Activated T-helper 17 cell treated with anti-CD3 and anti-CD28 coated beads, Interleukin-2, amount 50 U/mL, for 72 hours (primary cell): ENCODE measurements at places on chromosomes 12 and 14.
A peak's percentile ranks its signal among the peaks of the same experiment; 100 is the strongest.

- no peak for ATAC-seq
Measured at GRCh38 chr14:83566567-83566966, 1963.4 kb upstream of the FLRT2 start.

DNA sequence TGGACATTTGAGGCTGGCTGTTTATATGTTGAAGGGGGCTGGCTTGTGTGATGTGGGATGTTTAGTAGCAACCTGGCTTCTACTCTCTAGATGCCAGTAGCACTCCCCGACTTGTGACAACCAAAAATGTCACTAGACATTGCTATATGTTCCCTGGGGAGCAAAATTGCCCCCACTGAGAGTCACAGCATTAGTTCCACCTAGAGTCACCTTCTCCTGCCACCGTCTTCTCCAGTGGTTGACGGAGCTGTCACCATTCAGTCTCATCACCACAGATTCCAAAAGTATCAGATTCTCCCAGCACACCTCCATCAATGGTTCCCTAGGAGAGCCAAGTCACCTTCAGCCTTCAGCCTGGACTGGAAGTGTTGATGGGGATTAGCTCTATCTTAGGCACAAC, 7.8 kb upstream of the KRT76 start:
- no peak for ATAC-seq

- ATAC-seq, result no peak
Measured at GRCh38 chr14:20522332-20522731, 17.0 kb downstream of the RNASE10 start.

GRCh38 chr12:28021704-28022103, 49.2 kb upstream of the PTHLH start:
- no peak for ATAC-seq

- ATAC-seq, result no peak
Measured at GRCh38 chr14:59565087-59565486, 11.5 kb downstream of the CCDC175 start.

DNA sequence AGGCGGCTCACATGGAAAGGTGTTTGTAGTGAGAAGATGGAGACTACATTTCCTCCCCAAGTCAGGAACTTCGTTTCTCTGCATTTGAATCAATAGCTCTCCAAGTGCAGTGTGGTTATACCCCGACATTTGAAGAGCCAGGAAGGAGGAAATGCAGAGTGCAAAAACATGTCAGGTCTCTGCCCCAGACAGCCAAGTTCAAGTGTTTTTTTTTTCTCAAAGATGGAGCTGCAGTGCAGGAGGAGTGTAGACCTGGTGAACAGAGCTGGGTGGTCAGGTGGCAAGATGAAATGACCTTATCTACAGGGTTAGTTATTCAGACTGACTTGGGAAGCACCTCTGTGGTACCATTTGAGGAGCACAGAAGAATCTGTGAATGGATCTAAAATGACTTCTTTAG, 21.3 kb downstream of the MLXIP start:
- ATAC-seq, result peak; percentile 55
